ENCODE measurements at places on chromosomes 7 and 10. TPM values are rescaled to one million over a fixed set of nuclear protein-coding genes. Genes with fewer than 3 reads are reported as not detected.

CCDC172 gene
- not detected for total RNA-seq

- DNase-seq, result no peak
Measured at GRCh38 chr7:22931011-22931410, 82.9 kb downstream of the HYCC1 start.

DNA sequence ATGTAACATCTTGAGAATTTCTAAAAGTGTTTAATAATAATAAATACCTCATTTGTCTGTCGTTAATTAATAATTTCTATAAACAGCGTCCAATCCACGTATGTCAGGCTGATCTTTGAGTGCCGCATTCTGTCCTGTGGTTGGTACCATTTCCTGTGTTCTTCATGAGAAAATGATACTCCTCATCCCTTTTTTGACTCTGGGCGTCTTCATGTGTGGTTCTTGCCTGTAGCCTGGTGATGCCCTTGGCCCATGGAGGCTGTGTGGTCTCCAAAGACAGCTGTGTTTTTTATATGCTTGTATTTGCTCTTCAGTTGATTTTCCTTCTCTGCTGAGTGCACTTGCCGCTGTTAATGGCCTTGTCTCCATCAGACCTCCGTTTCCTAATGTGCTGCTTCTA lies 31.5 kb downstream of the GLRX3 start:
- DNase-seq, result no peak

DNA sequence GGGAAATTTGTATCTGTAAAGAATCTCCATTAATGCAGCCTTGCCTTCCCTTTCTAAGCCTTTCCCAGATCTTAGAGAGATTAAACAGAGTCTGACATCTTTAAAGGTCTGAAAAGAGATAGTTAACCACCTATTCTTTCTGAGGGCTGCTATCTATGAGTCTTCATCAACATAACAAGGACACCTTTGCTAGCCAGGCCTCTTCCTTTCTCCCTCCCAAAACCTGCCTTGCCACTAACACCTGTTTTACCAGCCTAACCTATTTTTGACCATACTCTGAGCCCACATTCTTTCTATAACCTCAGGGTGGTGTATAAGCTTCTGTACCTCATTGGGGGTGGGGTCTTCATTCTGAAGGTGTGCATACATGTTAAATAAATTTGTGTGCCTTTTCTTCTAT lies 217.1 kb downstream of the IPMK start:
- no peak for DNase-seq

DNA sequence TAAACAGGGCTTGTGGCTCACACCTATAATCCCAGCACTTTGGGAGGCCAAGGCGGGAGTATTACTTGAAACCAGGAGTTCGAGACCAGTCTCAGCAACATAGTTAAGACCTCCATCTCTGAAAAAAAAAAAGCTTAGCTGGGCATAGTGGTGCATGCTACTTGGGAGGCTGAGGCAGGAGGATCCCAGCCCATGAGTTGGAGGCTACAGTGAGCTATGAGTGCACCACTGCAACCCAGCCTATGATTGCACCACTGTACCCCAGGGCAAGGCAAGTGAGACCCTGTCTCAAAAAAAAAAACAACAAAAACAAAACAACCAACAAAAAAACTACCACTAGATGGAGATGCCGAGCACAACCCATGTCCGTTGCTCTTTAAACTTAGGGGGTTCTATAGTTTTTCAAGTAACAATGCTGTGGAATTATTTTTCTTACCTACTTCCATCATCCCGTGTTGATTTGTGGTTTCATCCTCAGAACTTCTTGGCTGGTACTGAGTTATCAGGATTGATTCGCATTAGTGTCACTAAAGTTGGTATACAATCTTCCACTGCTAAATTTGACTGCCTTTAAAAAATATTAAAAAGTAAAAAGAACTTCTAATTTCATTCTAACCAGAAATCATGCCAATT lies 12.2 kb upstream of the REPIN1 start:
- peak; percentile 72 for DNase-seq

MUC12 gene
- total RNA-seq, result 0.59 TPM

ECHDC3 gene
- total RNA-seq, result 0.36 TPM

DNA sequence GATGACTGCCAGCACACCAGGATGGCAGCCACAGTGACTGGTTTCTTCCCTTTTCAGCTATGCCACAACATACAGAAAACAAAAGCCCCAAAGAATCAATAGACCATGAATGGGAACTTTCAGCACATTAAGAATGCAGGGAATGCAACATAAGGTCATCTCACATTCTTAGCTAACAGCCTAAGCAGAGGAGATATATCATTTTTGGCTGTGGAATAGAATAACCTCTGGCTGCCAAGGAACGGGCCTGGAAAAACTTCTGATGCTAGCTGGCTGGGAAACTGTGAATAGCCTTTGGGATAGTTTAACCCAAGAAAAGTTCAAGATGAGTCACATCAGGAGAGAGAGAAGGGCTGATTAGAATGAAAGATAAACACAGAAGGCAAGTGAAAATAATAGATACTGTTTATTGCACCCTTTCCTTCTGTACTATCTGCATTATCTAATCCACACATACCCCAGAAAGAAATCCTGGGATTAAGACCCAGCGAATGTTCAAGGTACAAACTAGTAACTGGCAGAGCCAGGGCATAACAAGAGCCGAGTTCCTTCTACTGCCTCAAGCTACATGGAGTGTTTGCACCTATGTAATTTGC lies 169.2 kb downstream of the SEMA3A start:
- peak; percentile 75 for DNase-seq

DNA sequence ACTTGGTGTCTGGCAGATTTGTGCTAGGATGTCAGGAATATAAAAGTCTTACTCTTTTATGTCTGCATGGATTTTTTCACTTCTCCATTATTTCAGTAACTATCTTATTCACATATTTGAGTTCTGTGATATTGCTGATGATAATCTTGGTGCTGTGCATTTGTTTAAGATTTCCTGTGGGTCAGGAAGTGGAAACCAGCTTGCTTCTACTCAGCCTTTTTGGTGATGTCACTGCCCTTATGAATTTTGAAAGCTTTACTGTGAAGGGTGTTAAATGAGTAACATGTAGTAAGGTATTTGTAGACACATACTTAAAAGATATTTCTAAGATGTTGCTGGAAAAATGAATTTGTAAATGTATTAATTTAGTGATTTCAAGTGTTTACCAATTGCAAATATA lies 69.5 kb upstream of the VOPP1 start:
- no peak for DNase-seq

GRCh38 chr10:8416760-8417159 lies 362.3 kb downstream of the GATA3 start:
- no peak for DNase-seq

ZNF467 gene
- total RNA-seq, result not detected

TCERG1L gene
- not detected for total RNA-seq

- DNase-seq, result no peak
Measured at GRCh38 chr10:14186245-14186644, 144.5 kb downstream of the FRMD4A start.

GLI3 gene
- 11.9 TPM for total RNA-seq

Data from osteoblast (primary cell).